Activated CD4-positive, alpha-beta T cell treated with anti-CD3 and anti-CD28 coated beads for 36 hours (primary cell): ENCODE measurements at places on chromosomes 3 and 15.

GRCh38 chr3:66195347-66195783, 25.4 kb upstream of the SLC25A26 start:
- peak; percentile 54 for DNase-seq

- DNase-seq = no peak
Observed at GRCh38 chr3:52333869-52334557, 17.9 kb downstream of the DNAH1 start.

- no peak for DNase-seq
Observed at GRCh38 chr3:169022457-169022856, 641.1 kb downstream of the MECOM start.

DNA sequence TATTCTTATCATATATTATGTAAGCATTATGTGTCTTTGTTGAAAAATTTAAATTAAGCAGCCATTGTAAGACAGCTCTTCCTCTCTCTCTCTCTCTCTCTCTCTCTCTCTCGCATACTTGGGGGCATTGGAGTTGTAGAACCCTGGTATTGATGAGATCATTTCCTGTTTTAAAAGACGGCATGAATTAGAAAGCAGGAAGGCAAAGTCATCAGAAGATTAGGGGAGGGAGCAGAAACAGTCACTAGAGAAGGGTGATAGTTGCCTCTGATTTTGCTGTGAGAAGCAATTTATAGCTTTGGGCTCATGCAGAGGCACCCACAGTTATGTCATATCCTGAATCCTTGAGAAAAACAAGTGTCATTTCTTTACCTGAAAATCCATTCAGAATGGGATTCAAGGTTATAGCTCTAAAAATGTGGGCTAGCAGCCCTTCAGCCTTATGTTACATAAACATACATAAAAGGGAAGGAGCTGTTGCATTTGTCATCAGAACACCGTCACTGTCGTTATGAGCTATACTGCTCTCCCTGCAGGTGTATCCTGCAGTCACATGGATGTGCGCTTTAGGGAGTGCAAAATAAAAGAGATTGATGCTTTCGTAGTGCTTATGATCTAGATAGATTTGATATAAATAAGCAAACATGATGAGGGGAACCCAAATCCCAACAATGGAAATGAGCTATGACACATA, 213.8 kb downstream of the NR1D2 start:
- no peak for DNase-seq

- no peak for DNase-seq
Observed at GRCh38 chr15:91316126-91316525, 216.1 kb downstream of the SV2B start.

DNA sequence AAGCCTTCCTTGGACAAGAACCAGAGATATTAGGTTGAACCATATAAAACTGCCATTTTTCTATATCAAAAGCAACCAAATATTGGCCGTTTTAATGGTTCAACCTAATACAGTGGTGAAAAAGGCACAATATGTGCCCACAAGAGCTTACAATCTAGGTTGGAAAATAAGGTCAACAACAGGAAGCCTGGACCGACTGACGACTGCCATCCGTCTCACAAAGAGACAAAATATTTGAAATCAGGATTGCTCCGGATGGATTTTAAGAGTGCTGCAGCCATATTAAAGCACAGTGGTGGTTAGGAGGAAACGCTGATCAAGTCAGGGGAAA, 1.4 kb downstream of the AHSG start:
- DNase-seq = no peak

DNA sequence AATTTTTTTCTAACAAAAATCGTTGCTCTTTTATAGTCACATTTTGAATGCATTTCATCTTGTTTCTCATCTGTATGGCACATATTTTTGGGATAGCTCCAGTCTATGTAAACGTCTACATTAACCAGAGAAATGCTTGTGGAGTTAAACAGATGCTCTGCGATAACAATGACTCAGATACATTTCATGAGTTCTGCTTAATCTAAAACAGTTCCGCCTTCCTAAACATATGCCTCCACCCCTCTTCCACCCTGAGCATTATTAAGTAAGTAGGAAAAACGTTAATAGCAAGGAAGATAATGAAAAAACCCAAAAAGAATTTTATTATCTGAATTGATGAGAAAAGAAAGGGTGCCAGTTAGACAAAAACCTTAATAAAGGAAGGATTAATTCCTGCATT, 396.1 kb downstream of the TUSC7 start:
- no peak for DNase-seq

GRCh38 chr15:55619783-55620182, 31.6 kb upstream of the PYGO1 start:
- no peak for DNase-seq

DNA sequence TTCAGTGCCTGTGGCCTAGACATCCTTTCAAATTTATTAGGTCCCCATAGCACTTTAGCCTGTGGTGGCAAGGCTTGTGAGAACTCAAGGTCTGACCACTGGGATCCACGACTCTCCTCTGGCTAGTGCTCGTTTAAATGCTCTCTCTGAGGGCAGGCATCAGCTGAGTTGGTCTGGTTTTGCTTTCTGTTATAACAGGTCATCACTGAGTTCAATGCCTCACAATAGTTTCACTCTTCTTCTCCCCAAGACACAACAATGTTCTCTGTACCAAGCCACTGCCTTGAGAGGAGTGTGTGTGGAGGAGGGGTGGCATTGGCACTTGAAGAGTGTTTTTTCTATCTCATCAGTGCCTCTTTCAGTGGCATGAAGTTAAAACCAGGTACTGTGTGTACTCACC, 7.6 kb downstream of the OR5K4 start:
- DNase-seq = no peak

DNA sequence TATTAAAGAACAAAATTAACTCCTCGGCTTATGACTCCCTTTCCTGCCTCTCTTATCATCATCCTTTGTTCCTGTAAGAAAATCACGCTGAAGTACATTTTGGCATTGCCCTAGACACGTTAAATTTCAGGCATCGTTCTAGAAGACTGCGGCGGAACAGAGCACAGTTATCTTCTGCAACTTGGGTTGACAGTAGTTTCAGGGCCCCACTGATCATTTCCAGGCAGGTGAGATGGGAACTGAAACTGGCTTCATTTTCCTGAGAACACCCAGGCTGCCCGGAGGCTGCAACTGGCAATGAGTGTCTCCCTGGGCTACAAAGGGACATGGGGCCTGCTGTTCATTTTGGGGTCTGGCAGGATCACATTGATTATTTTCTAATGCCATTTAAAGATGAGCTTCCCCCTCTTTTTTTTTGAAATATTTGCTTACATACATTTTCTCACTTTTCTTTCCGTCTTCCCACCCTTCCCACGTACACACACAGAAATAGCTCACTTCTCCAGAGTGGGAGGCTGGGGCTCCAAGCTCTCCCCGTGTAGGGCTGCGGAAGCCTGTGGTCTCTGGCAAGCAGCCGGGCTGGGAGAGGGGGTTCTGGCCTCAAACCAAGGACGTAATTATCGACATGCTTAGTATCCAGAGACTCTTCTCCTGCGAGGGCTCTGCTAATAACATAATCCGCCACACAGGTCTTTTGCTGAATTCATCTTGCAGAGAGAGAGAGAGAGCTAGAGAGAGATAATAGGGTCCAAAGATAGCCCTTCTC, 267.4 kb downstream of the ABHD5 start:
- DNase-seq = no peak

GRCh38 chr3:171028025-171028778, 1.7 kb upstream of the SLC2A2 start:
- peak; percentile 83 for DNase-seq

- DNase-seq = no peak
Observed at GRCh38 chr15:72202801-72203506, 5.4 kb upstream of the GRAMD2A start.

GRCh38 chr3:41987627-41988026, 25.7 kb upstream of the ULK4 start:
- DNase-seq = no peak

DNA sequence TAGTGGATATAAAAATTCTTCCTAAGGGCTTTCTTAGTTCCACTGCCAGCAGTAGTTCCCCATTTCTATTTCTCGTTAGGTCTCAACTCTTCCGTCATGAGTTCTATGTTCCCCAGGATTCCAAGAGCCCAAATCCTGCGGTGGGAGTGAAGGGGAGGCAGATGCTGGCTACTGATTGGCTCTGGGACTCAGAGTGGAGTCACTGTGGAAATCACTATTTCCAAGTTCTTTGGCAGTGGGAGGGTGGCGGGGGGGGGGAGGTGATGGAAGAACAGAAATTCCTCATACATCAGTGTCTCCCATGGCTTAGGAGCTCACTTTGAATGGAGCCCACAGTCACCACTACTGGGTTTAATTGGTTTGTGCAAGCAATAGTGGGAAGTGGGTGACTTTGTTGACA, 5.6 kb downstream of the CCR1 start:
- DNase-seq = no peak

DNA sequence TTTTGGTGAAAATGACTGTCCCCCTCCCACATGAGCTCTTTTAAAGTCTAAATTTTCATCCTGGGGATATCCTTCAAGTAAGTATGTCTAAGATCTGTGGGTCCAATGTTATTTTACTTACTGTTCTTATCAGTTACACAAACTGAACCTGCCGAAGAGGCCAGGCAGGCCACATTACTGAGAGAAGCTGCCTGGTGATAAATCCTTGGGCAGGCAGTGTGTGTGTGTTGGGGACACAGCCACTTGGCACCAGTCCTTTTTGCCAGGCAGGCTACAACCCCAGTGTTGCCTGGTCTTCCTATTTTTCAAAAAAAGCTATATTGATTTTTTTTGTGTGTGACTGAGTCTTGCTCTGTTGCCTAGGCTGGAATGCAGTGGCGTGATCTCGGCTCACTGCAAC, 50.6 kb upstream of the RASA2 start:
- no peak for DNase-seq

- no peak for DNase-seq
Observed at GRCh38 chr15:37053166-37053565, 47.2 kb downstream of the MEIS2 start.

GRCh38 chr3:38297947-38298711, 16.0 kb downstream of the SLC22A14 start:
- no peak for DNase-seq

GRCh38 chr15:73284090-73284716, 84.6 kb downstream of the HCN4 start:
- no peak for DNase-seq

GRCh38 chr3:110272525-110272924, 799.1 kb upstream of the NECTIN3 start:
- no peak for DNase-seq

DNA sequence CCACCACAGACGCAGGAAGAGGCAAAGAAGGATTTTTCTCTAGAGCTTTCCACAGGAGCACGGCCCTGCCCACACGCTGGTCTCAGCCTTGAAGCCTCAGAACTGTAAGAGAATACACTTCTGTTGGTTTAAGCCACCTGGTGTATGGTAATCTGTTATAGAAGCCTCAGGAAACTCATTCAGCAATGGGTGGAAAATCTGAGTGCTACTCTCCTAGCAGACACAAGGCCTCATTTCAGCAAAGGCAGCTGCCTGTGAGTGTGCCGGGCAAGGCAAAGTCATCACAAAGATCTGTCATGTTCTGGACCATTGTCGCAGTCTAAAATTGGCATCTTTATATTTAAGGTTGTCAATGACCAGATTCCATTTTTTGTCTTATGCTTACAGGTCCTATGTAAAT, 31.0 kb downstream of the ATP10A start:
- DNase-seq = peak; percentile 61

- no peak for DNase-seq
Observed at GRCh38 chr3:167184511-167184910, 195.6 kb downstream of the ZBBX start.

GRCh38 chr3:46168583-46169345, 39.3 kb downstream of the CCR1 start:
- no peak for DNase-seq

- DNase-seq = no peak
Observed at GRCh38 chr15:22831473-22831872, 7.0 kb upstream of the NIPA2 start.

DNA sequence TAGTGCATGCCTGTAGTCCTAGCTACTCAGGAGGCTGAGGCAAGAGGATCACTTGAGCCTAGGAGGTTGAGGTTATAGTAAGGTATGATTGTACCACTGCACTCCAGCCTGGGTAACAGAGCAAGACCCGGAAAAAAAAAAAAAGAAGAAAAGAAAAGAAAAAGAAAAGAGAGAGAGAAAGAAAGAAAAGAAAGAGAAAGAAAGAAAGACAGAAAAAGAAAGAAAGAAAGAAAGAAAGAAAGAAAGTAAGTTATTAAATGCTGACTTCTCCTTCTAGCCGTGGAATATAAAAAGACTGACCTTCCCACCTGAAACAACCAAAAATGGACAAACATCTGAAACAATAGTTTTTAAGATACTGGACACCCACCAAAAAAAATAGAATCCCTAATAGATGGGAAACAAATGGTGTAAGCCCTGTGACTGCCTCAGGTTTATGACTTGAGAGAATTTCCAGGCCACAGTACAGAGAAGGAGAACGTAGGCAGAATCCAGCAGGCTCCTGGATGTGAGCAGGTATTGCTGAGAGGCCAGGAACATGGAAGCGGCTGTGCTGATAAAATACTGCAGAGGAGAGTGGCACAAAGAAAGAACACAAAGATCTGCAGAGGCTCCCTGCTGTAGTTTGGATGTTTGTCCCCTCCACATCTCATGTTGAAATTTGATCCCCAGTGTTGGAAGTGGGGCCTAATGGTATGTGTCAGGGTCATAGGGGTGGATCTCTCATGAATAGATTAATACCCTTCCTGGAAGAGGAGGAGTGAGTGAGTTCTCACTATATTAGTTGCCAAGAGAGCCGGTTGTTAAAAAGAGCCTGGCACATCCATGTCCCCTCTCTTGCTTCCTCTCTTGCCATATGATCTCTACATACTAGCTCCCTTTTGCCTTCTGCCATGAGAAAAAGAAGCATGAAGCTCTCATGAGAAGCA, 41.8 kb upstream of the PRSS50 start:
- DNase-seq = no peak

DNA sequence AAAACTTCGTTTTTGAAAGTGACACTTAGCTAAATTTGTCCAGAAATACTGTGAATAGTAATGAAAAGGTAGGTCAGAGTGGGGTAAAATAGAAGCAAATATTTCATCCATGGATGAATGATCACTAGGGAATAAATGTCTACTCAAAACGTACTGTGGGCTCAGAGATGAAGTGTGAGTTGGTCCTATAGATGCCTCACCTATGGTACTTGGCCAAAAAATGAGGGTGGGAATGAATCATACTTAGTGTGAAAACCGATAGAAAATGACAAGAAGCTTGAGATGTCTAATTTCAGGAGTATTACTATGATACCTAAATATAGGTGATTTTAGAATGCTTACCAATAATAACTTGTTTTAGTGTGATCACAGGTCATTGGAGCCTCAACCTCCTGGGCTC, 155.9 kb downstream of the GMNC start:
- no peak for DNase-seq

- no peak for DNase-seq
Observed at GRCh38 chr3:21672303-21672702, 78.7 kb downstream of the ZNF385D start.

- no peak for DNase-seq
Observed at GRCh38 chr3:160486459-160486869, 36.9 kb upstream of the TRIM59 start.
